Natural killer cell treated with Interleukin-12 subunit alpha and Interleukin-12 subunit beta and Interleukin-15 and Interleukin-18, amount 100 ng/mL, for 72 hours (primary cell): ENCODE measurements at places on chromosomes 2 and 18. TPM values are rescaled to one million over a fixed set of nuclear protein-coding genes. Genes with fewer than 3 reads are reported as not detected.

- H3K4me1 ChIP-seq, result no peaks in the 10 kb centered on the region
- H3K36me3 ChIP-seq, result no peaks in the 10 kb centered on the region
- H3K4me3 ChIP-seq, result no peak overlapping the region
- no peak for DNase-seq
These were observed 61.5 kb downstream of the TANC1 start for GRCh38 chr2:159029936-159030335.

DNA sequence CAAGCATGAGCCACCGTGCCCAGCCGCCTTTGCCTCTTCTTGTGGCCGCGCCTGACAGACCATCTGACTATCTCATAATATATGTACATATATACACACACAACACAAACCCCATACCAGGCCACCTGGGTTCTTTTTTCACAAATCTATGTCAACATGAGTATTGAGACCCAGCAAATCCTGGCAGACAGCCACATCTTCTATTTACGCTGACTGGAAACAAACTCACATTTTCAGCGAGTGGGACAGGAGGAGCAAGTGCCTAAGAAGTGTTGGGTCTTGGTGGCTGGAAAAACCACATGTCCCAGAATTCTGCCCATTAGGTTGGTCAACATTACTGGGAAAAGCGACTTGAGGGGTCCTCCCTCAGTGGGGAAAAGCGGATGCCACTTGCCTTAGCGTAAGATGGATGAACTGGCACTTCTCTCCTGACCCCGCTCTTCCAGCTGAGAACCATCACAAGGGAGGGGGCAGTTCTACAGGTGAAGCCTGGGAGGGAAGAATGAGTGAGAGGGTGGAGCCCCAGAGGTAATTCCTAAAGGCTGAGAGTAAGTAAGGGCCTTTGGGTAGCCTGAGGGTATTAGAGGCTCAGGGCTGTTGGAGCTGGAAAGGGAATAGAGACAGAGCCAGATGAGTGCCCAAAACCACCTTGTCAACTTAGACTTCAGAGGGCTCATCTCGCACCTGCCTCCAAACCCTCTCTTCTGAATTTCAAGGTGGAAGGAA is 1.9 kb downstream of the SCYGR3 start:
- H3K4me1 ChIP-seq, result no peaks in the 10 kb centered on the region
- peaks cover 32% of the 10 kb centered on the region for H3K27me3 ChIP-seq
- H3K36me3 ChIP-seq, result no peaks in the 10 kb centered on the region
- DNase-seq, result no peak
- no peak overlapping the region for H3K4me3 ChIP-seq
- H3K27ac ChIP-seq, result no peak overlapping the region

The CGREF1 gene
- 1.4 TPM for total RNA-seq

The AGBL5 gene
- 20.5 TPM for total RNA-seq

The SCN3A gene
- total RNA-seq, result not detected

- no peak overlapping the region for H3K4me3 ChIP-seq
- peaks cover 18% of the 10 kb centered on the region for H3K27me3 ChIP-seq
- H3K4me1 ChIP-seq, result no peaks in the 10 kb centered on the region
- no peak overlapping the region for H3K27ac ChIP-seq
- DNase-seq, result no peak
These were observed 88.7 kb upstream of the GLI2 start for GRCh38 chr2:120646994-120647393.

- no peaks in the 10 kb centered on the region for H3K36me3 ChIP-seq
- H3K27ac ChIP-seq, result no peak overlapping the region
- peaks cover 6% of the 10 kb centered on the region for H3K27me3 ChIP-seq
- no peak for DNase-seq
- H3K4me1 ChIP-seq, result peaks cover 52% of the 10 kb centered on the region
These were observed 17.9 kb upstream of the COL6A3 start for GRCh38 chr2:237431837-237432236.

DNA sequence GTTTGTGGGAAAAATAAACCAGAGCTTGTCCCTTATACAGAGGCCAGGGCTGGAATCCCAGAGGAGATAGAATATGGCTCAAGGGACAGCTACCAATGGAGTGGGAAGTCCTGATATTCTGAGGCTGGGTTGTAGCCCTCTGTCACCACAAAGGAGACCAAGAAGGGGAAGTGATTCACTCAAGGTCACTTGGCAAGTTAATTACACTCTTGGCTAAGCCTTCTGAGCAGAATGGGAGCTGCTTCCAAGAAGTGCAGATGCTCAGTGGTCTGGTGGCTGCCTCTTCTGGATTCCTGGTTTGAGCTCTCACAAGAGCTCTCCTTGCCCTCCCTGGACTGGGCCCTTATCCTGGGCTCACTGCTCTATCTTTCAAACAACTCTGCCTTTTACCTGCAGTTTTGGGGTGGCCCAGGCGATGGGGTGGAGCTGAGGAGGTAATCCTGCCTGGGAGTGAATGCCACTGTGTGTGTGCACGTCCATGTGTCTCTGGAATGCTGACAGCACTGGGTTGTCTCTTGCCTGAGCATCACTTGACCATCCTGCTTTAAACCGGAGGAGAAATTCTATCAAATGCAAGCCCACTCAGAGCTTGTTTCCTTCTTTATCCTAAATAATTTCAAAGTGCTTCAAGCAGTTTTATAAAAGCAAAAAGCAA is 168.2 kb downstream of the KCNS3 start:
- H3K27ac ChIP-seq, result no peak overlapping the region
- H3K36me3 ChIP-seq, result no peaks in the 10 kb centered on the region
- H3K4me1 ChIP-seq, result no peaks in the 10 kb centered on the region
- no peak for DNase-seq

- H3K4me1 ChIP-seq, result no peaks in the 10 kb centered on the region
- H3K27me3 ChIP-seq, result no peaks in the 10 kb centered on the region
- H3K36me3 ChIP-seq, result peaks cover 2% of the 10 kb centered on the region
- H3K4me3 ChIP-seq, result no peak overlapping the region
- no peak for DNase-seq
These were observed 547.2 kb downstream of the ZNF804A start for GRCh38 chr2:185145316-185146121.

The RTKN gene
- 4.6 TPM for total RNA-seq

The MAP4K3 gene
- 21.0 TPM for total RNA-seq

GRCh38 chr18:7452331-7452730 is 114.8 kb upstream of the PTPRM start:
- no peaks in the 10 kb centered on the region for H3K36me3 ChIP-seq
- no peak overlapping the region for H3K4me3 ChIP-seq
- no peaks in the 10 kb centered on the region for H3K27me3 ChIP-seq
- no peak for DNase-seq
